ENCODE measurements at places on chromosomes 1 and 21. TPM values are rescaled to one million over a fixed set of nuclear protein-coding genes. Genes with fewer than 3 reads are reported as not detected.

The MYBPH gene
- 1.3 TPM for total RNA-seq

The FAM167B gene
- total RNA-seq = 15.2 TPM

The HOOK1 gene
- total RNA-seq = 17.9 TPM

The RBP7 gene
- total RNA-seq = 2.0 TPM

The PLA2G2A gene
- 41.5 TPM for total RNA-seq

The PLPPR5 gene
- not detected for total RNA-seq

The ANGPTL1 gene
- 11.0 TPM for total RNA-seq

The ELOA gene
- 50.3 TPM for total RNA-seq

The SERPINC1 gene
- total RNA-seq = 0.29 TPM

The NT5C1A gene
- 0.42 TPM for total RNA-seq

The FRRS1 gene
- total RNA-seq = 15.1 TPM

The REN gene
- total RNA-seq = 2.4 TPM

The SCCPDH gene
- 32.9 TPM for total RNA-seq

The PADI2 gene
- 2.2 TPM for total RNA-seq

The ARTN gene
- 2.3 TPM for total RNA-seq

The RAB3GAP2 gene
- total RNA-seq = 43.3 TPM

The VHLL gene
- total RNA-seq = not detected

The RNU11 gene
- not detected for total RNA-seq

The LENEP gene
- total RNA-seq = 0.52 TPM

The KCNJ6 gene
- 0.05 TPM for total RNA-seq

The DISP3 gene
- total RNA-seq = 0.05 TPM

The LRRN2 gene
- total RNA-seq = 2.5 TPM

The TSTD1 gene
- total RNA-seq = 73.5 TPM

Data from left lung (tissue), 14 donors.